ENCODE measurements at places on chromosomes 1 and 21. TPM values are rescaled to one million over a fixed set of nuclear protein-coding genes. Genes with fewer than 3 reads are reported as not detected.

RGS13 gene
- 0.59 TPM for total RNA-seq

SELL gene
- total RNA-seq, result 262 TPM

MPL gene
- not detected for total RNA-seq

CDA gene
- total RNA-seq, result not detected

- peak; percentile 77 for DNase-seq
- no peaks in the 10 kb centered on the region for H3K4me1 ChIP-seq
- H3K27me3 ChIP-seq, result peaks cover 5% of the 10 kb centered on the region
- no peak overlapping the region for H3K4me3 ChIP-seq
- no peak overlapping the region for H3K27ac ChIP-seq
Observed at GRCh38 chr21:35400233-35400939, 351.3 kb upstream of the RUNX1 start.

- no peak overlapping the region for H3K27ac ChIP-seq
- H3K36me3 ChIP-seq, result peaks cover 15% of the 10 kb centered on the region
- no peak for DNase-seq
- H3K4me3 ChIP-seq, result no peak overlapping the region
- H3K27me3 ChIP-seq, result no peaks in the 10 kb centered on the region
- H3K4me1 ChIP-seq, result no peaks in the 10 kb centered on the region
Observed at GRCh38 chr1:93255222-93256079, 74.9 kb downstream of the CCDC18 start.

GRCh38 chr21:32562426-32562825, 22.9 kb downstream of the TCP10L start:
- peaks cover 3% of the 10 kb centered on the region for H3K27me3 ChIP-seq
- no peaks in the 10 kb centered on the region for H3K4me1 ChIP-seq
- DNase-seq, result no peak
- no peaks in the 10 kb centered on the region for H3K36me3 ChIP-seq
- no peak overlapping the region for H3K27ac ChIP-seq
